ENCODE measurements at places on chromosomes 4 and X.
A peak's percentile ranks its signal among the peaks of the same experiment; 100 is the strongest.

GRCh38 chr4:101724093-101724492 is 66.4 kb upstream of the BANK1 start:
- no peak for DNase-seq

DNA sequence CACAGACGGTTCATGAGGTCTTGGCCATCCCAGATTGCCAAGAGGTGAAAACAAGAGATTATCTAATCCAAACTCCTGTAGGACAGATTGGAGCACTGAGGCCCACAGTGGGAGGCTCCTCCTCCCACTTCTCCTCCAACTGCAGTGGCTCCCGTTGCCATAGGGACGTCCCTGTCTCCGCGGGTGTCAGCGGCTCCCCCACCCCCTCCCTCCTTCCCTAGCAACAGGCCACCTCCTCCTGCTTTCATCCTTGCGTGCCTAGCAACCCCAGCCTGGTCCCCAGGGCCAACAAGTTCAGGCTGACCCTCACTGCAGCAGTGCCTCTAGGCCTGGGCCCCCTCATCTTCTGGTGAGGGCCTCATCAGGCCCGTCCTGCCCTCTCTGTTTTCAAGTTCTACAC is 6.8 kb upstream of the IQSEC2 start:
- no peak for DNase-seq

- no peak for DNase-seq
Measured at GRCh38 chr4:105182211-105182610, 35.5 kb downstream of the TET2 start.

- no peak for DNase-seq
Measured at GRCh38 chrX:125757794-125758564, 408.1 kb downstream of the DCAF12L2 start.

GRCh38 chrX:43860646-43861370 is 21.4 kb downstream of the MAOB start:
- no peak for DNase-seq

GRCh38 chrX:2521927-2522386 is 21.2 kb upstream of the DHRSX start:
- DNase-seq = no peak

GRCh38 chrX:9619581-9619980 is 146.1 kb downstream of the GPR143 start:
- DNase-seq = no peak

- no peak for DNase-seq
Measured at GRCh38 chr4:25847329-25847728, 15.5 kb downstream of the SEL1L3 start.

DNA sequence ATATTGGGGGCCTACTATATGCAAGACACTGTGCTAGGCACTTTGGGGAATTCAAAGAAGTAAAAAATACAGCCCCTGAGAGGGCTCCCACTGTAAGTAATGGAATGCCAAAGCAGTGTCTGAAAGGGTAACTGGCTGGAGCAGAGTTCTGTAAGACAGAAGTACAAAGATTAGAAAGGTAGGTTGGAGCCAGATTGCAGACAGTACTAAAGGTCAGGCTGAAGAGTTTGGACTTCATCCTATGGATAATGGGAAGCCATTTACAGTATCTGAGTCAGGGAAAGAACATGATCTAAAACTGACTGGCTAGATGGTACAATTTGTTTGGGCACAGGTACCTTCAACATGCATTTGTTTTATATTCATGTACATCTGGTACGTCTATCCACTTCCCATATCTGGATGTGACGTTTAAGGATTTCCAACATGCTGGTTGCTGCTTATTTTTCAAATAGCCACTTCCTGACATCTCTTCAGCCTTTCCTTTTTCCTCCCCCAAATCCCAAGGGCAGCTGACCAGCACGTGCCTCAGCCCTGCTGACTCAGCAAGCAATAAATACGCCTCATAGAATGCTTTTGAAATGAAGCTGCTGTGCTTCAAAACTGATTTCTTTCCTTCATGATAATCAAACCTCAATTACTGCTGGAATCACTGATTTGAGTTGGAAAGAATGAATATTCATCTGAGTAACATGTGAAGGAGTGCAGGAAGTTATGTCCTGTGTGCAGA is 9.5 kb downstream of the ENOX2 start:
- no peak for DNase-seq

- DNase-seq = no peak
Measured at GRCh38 chrX:11688201-11688600, 22.5 kb upstream of the ARHGAP6 start.

- DNase-seq = no peak
Measured at GRCh38 chrX:112945826-112946225, 105.2 kb upstream of the AMOT start.

GRCh38 chr4:62960415-62960814 is 1448.8 kb downstream of the TECRL start:
- no peak for DNase-seq

- no peak for DNase-seq
Measured at GRCh38 chr4:117383468-117383867, 298.1 kb upstream of the TRAM1L1 start.

GRCh38 chrX:10119399-10119990 is 37.3 kb upstream of the CLCN4 start:
- peak; percentile 71 for DNase-seq

GRCh38 chr4:91838181-91838861 is 465.4 kb upstream of the GRID2 start:
- no peak for DNase-seq

- no peak for DNase-seq
Measured at GRCh38 chr4:87326460-87326859, 3.8 kb upstream of the HSD17B13 start.

GRCh38 chr4:3729188-3729881 is 36.9 kb upstream of the ADRA2C start:
- no peak for DNase-seq

DNA sequence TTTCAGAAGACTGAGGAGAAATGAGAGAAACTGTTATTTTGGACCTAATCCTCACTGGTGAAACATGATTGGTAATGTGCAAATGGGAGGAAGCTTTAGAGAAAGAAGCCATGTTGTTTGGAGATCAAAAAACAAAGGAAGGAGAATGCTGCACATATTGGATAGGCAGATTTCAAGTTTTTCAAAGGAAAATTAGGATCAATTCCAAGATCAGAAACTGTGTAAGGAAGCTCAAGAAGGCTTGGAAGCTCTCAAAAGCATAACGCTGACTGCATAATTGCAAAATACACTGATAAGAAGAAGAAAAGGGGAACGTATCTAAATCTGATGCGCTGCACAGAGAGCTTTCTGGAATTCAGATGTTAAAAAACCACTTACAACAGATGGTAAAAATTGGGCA is 34.6 kb downstream of the KLHL15 start:
- DNase-seq = no peak

- no peak for DNase-seq
Measured at GRCh38 chr4:86928400-86929255, 6.2 kb upstream of the AFF1 start.

DNA sequence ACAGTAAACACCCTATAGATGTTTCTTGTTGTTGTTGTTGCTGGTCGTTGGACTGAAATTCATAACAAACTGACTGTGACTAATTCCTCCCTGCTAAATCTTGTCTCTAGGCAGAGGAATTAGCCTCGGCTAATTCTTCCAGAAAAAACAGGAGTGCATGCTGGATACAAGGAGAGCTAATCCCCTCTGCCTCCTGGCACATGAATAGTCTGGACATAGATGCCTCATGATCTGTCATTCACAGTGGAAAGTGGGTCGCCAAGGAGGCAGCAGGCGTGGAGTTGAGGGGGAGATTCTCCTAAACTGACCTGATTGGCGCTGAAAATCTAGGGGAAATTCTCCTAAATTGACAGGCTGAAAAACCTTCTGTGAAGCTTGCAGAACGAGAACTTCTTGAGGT is 220.1 kb downstream of the DCTD start:
- no peak for DNase-seq

GRCh38 chrX:6681521-6682145 is 146.7 kb upstream of the VCX3A start:
- no peak for DNase-seq

DNA sequence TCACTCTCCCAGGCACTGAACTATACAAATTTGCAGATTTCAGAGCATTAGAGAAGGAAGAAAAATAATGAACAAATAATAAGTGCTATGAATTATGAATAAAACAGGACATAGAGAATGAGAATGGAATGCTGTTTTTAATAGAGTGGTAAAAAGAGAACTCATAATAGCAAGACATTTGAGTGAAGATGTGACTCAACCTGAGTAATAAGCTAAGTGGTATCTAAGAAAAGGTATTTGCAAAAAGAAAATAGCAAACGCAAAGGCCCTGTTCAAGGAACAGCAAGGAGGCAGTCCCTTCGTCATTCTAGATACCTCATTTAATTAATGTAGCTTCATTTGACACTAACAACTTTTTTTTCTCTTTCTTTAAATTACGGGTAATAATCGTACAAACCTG is 1910.0 kb upstream of the TENM3 start:
- DNase-seq = no peak

GRCh38 chrX:16082470-16083085 is 40.8 kb upstream of the GRPR start:
- no peak for DNase-seq

GRCh38 chrX:108250654-108251579 is 159.3 kb downstream of the ATG4A start:
- DNase-seq = no peak

DNA sequence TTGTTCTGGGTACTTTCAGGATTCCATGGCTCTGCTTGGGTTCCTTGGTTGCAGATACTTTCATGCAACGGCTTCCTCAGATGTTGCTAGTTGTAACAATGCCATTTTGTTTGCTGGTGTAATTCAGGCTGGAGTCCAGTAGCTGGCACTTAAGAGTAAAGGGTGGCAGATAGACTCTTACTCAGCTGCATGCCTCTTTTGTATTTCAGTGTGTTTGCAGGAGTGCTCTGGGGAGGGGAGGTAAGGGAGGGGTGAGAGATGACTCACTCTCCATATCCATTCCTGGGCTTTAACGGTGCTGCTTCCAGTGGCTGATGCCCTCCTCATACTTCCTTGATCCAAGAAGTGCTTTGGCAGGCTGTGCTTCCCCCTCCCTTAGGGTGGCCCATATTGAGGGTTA is 155.2 kb downstream of the ZNF330 start:
- DNase-seq = no peak

DNA sequence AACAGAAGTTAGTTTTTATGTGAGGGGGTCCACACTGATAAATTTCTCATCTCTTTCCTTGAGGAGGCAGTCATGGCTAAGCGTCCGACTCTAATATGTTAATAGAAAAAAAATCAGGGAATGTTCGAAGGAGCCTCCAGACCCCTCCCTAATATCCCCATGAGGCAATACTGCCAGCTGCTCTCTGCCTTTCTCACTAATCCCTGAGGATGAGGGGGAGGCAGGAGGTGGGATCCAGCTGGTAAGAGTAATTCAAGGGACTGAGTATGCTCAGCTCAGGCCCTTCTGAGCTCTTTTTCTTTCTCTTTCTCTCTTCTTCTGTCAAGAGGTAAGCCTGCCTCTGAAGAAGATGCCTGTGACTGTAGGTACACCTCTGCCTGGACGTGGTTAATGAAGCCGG is 51.7 kb downstream of the PIR start:
- no peak for DNase-seq

DNA sequence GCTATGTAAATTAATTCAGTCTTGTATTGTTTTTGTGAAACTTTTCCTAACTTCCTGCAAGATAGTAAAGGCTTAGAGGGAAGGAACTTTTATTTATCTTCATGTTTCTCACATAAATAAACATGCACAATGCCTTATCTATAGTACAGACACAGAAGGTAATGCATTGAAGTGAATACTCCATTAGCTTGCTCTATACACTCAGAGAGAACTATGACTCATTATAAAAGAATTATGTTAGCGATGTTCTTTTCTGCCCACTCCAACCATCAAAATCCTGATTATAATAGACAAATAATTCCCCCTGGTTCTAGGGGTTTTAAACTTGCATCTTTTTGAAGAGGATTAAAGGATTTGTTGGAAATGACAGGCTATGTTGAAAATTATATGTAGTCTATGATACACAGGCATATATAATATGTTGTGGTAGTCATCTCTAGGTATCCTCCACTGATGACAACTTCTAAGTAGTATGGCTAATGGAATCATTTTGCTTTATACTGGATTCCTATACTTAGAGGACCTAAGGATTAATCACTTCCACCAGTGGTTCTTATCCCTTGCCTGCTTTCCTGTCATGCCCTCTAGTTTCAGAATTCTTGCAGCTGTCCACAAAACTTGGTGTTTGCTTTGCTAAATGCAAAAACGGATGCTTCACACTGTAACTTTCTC is 115.7 kb downstream of the NDST4 start:
- no peak for DNase-seq

DNA sequence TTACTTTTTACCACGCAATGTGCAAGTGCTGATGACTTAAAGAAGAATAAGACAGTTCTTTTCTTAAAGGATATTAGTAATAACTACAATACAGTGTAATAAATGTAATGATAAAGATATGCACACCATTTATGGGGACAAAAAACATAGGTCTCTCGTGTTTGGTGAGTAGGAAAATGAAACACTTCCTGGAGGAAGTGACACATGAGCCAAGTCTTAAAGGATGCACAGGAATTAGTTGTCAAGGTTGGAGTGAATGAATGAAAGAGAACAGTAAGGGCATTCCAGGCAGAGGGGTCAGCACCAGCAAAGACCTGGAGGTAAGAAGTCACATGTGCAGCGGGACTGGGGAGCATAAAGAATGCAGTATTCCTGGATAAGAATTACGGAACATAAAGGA is 112.7 kb downstream of the SH3RF1 start:
- DNase-seq = no peak

- DNase-seq = no peak
Measured at GRCh38 chr4:73735231-73735630, 5.1 kb upstream of the CXCL8 start.

GRCh38 chr4:7904952-7905915 is 34.4 kb downstream of the AFAP1 start:
- no peak for DNase-seq

DNA sequence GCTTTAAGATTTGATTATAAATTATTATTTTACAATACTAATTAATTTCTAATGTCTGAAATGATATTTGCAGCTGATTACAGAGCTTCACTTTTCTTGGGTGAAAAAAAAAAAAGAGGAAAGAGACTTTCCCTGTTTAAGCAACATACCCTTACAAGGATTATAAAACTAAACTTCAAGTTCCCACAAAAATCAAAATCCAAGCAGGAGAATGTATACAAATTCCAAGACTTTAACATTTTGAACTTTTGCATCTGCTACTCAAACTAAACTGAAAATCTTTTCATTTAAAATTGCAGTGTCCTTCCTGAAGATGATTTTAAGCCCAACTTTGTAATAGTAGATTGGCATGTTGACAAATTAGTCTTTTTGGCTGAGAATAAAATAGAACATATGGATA is 742.4 kb upstream of the INTU start:
- no peak for DNase-seq

DNA sequence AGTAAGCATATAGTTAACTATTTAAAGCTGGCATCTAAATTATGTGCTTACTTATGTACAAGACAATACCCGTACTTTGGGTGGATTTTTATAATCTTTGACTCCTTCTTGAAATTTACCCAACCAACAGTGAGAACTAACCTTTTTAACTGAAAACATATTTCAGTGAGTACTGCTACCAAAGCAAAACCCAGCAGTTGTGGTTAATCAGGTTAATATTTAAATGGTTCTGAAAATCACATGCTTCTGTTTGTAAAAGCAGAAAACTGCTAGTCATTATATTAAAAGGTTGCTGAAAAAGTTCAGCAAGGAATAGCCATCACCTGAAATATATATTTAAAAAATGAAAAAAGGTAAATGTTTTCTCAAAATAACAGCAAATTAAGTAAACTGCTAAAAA is 20.0 kb downstream of the UBE2D3 start:
- no peak for DNase-seq

Measured in activated T-helper 1 cell treated with anti-CD3 and anti-CD28 coated beads, Interleukin-2, amount 50 U/mL, for 16 hours (primary cell).